Kidney epithelial cell (primary cell): ENCODE measurements at places on chromosomes 13 and 19.

DNA sequence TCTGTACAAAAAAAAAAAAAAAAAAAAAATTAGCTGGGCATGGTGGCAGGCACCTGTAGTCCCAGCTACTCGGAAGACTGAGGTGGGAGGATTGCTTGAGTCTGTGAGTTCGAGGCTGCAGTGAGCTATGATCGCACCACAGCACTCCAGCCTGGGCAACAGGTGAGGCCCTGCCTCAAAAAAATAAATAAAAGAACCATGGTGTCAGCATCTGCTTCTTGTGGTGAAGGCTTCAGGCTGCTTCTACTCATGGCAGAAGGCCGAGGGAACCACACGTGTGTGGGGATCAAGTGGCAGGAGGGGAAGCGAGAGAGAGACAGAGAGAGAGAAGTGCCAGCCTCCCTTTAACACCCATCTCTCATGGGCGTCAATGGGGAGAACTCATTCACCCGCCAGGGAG, 13.5 kb downstream of the BCL3 start:
- no peak for DNase-seq

GRCh38 chr13:77898097-77898496, 20.5 kb downstream of the EDNRB start:
- DNase-seq: peak; percentile 31

- DNase-seq: no peak
These were observed 15.0 kb upstream of the LMO7 start for GRCh38 chr13:75621147-75621546.

GRCh38 chr19:29587518-29587986, 18.5 kb upstream of the POP4 start:
- DNase-seq: no peak

- DNase-seq: no peak
These were observed 3.8 kb upstream of the SLC25A42 start for GRCh38 chr19:19059837-19060611.

DNA sequence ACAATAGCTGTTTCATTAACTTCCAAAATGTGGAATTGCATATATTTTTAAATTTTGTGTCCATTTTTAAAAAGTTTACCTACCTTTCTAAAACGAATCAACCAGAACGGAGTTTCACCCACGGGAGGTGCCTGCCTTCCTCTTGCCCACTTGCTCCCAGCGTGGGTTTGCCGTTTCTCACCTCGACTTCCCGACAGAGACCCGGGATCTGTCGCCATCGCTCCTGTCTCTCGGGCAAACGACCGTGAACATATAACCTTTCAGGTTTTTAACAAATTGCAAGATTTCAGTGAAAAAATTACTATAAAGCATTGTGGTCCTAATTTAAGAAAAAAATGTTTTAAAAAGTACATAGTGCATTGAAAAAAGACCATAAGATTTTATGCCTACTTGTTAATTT, 4.2 kb downstream of the TMEM255B start:
- no peak for DNase-seq

DNA sequence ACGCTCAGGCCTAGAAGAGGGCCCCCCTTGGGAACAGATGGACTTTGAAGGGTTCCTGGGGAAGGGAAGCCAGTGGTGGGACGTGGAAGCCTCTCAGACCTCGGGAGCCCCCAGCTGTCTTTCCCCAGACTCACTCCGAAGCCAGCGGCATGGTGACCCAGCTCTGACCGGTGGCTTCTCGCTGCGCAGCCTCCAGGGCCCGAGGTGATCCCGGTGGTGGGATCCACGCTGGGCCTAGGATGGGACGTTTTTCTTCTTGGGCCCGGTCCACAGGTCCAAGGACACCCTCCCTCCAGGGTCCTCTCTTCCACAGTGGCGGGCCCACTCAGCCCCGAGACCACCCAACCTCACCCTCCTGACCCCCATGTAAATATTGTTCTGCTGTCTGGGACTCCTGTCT, 24.6 kb downstream of the HPN start:
- no peak for DNase-seq

- DNase-seq: no peak
These were observed 13.3 kb downstream of the ARRDC2 start for GRCh38 chr19:18021121-18021755.

- no peak for DNase-seq
These were observed 5.5 kb upstream of the ZFP82 start for GRCh38 chr19:36423925-36424324.

DNA sequence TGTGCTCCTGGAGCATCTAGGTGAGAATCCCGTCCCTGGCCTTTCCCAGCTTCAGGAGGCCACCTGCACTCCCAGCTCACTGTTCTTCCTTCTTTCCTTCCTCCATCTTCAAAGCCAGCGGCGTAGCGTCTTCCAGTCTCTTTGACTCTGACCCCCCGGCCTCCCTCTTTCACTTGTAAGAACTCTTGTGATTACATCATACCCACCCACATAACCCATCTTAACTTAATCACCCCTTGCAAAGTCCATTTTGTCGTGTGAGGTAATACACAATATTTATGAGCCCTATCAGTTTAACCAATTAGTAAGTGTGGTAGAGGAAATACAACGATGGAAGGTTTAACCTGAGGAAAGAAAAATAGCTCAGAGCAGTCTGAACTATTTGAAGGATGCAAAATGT, 4.6 kb upstream of the CDC16 start:
- DNase-seq: no peak

DNA sequence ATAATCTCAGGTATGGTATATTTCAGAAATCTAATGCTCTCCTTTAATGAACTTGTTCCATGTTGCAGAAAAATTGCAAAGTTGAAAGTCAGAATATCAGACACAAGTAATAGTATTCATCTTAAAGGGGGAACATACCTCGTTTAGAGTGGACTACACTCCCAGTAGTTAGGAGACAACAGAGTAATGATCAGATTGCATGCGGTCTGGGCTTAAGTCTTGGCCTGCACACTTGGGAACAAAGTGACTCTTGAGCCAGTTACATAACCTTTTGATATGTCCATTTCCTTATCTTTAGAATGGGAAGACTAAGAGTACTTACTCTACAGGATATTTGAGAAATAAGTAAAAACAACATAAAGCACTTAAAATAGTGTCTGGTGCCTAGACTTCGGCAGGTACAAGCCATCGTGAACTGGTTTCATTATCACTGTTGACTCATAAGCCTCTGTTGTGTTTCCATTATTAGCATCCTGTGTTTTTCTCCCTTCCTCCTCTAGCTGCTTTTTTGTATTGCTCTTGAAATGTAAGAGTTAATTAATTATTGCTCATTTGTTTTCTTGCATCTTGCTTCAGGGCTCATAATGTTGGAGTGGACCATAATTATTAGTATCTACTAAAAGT, 53.0 kb downstream of the DPY19L3 start:
- no peak for DNase-seq

- no peak for DNase-seq
These were observed 16.7 kb downstream of the TMTC4 start for GRCh38 chr13:100657881-100658315.

- DNase-seq: no peak
These were observed 29.7 kb upstream of the ALOX5AP start for GRCh38 chr13:30705680-30706079.

GRCh38 chr19:19098703-19099632, 35.2 kb downstream of the SLC25A42 start:
- no peak for DNase-seq

GRCh38 chr19:48772503-48772953, 17.2 kb downstream of the FGF21 start:
- no peak for DNase-seq

DNA sequence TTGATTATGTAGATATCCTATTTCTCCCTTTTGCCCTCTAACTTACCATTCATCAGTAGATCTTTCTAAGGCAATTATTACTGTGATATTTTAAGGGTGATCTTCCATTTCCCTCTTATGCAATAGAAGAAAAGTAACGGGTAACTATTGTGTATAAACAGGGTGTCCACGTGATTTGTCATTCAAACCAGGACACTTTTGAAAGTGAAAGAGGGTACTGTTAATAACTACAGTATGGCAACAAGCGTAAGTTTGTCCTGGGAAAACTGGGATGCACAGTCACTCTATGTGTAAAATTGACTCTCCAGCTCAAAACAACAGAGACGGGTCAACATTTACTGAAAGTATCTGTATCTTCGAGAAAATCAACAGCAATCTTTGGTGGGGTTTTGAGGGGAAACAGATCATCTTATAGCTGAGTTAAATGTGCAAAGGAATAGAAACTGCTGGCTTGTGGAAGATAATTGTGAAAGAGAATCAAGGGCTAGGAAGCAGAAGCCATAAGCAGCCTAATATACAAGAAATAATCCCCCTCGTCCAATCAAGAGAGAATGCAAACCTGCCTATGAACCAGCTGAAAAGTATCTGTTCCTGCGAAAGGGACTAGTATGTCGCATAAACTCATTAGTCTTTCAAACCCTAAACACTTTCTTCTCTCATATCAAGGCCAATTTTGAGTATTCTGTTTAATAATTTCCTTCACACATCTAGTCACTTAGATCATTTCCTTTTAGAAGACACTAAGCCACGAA, 126.7 kb downstream of the FOXO1 start:
- no peak for DNase-seq

- DNase-seq: no peak
These were observed 569.8 kb downstream of the FGF9 start for GRCh38 chr13:22240716-22241115.

DNA sequence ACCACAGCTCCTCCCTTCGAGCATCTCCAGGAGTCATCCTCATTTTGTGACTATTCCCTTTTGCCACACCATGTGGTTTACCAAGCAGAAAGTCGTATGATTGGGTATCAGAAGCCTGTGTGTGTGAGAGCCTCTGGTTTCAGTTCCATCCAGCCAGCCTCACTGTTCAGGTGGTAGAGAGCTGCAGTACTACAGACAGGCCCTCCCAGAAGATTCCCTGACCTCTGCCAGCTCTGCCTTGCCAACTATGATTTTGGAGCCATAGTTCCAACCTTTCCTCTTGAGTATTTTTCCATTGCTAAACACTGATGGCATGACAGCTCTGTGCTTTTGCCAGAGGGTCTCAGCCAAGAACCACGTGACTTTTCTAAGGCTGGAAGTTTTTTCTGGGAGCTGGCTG, 82.5 kb downstream of the DHRS12 start:
- no peak for DNase-seq

- DNase-seq: peak; percentile 57
These were observed 221.3 kb upstream of the SLITRK6 start for GRCh38 chr13:86020351-86021002.

DNA sequence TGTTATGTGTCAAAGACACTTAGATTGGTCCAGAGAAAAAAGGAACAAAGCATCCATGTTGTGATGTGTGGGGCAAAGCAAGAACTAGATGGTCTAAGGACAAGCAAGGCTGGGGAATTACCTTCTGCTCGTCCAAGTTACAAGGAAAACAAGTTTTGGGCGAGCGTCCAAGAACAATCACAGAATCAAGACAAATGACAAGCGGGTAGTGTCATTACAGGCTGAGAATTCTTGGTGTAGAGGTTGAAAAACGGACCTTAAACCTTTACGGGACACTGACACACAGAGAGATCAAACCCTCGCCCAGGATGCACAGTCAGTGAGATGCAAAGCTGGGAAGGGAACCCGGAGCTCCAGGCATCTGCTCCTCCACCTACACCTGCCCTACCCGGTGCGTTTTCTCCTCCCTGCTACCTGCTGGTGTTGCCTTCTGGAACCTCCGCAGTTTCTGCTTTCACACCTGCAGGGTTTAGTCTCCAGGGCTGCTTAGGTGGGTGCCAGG, 515 bp upstream of the ZNF324B start:
- DNase-seq: no peak

- no peak for DNase-seq
These were observed 116.8 kb downstream of the DNAJC3 start for GRCh38 chr13:95793781-95794180.

DNA sequence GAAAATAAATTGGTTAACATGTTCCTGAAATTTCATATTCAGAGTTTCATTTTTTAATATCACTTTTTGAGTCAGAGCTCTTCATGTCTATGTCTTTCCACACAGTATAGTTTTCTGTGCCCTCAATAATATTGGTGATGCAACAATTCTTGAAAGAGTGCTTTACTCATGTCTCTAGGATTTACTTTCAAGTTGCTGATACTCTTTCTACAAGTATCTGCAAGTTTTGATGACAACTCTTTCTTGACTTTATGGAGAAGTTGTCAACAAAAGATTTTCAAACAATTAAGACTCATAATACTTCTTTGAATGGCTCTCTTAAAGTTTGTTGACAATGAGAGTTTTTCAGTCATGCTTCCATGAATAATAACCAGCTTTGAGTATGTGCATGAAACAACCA, 561.7 kb downstream of the DIAPH3 start:
- DNase-seq: no peak

- DNase-seq: no peak
These were observed 19.2 kb upstream of the AKT2 start for GRCh38 chr19:40304306-40304705.

DNA sequence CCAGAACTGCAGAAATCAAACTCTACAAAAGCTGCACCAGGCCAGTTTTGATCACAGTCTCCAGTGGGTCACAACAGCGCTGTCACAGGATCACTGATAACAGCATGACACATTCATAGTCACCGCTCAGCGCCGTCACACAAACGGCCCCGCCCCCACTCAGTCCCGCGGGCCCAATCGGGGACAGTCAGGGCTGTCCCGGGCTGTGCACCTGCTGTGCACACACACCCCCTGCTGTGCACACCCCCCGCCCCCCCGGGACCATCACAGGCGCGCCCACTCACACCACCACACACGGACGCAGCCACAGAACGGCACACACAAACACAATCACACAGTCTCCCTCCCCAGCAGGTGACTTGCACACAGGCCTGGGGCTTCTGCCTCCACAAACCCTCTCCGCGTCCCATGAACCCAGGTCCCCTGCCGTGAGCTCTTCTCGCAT, 435 bp upstream of the ZNF382 start:
- peak; percentile 12 for DNase-seq

DNA sequence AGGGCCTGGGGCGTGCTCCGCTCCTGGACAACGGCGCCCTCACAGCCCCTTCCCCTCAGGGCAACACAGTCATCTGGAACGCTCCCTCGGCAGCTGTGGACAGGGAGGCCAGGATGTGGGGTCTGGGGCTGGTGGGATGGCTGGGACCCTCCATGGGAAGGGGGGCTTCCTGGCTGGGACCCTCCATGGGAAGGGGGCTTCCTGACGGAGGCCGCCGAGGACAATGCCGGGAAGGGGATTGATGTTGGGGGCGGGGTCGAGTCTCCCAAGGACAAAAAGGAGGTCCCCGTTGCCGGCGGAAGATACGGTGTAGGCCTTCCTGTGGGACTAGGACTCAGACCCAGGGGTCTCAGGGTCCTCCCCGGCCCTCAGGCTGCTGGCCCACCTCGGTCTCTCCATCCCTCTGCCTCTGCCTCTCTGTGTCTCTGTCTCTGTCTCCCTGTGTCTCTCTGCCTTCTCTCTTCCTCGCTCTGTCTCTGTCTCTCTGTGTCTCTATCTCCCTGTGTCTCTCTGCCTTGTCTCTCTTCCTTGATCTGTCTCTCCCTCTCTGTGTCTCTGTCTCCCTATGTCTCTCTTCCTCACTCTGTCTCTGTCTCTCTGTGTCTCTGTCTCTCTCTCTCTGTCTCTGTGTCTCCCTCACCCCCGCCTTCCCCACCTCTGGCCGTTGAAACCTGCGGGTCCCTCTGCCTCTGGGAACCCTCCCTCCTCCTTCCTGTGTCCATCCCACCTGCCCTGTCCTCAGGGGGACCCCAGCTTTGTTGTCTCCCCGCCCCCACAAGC, 2.7 kb upstream of the MADCAM1 start:
- DNase-seq: no peak

- peak; percentile 19 for DNase-seq
These were observed 3.7 kb downstream of the KASH5 start for GRCh38 chr19:49391581-49392399.
